ENCODE measurements at places on chromosomes 11 and 22.

DNA sequence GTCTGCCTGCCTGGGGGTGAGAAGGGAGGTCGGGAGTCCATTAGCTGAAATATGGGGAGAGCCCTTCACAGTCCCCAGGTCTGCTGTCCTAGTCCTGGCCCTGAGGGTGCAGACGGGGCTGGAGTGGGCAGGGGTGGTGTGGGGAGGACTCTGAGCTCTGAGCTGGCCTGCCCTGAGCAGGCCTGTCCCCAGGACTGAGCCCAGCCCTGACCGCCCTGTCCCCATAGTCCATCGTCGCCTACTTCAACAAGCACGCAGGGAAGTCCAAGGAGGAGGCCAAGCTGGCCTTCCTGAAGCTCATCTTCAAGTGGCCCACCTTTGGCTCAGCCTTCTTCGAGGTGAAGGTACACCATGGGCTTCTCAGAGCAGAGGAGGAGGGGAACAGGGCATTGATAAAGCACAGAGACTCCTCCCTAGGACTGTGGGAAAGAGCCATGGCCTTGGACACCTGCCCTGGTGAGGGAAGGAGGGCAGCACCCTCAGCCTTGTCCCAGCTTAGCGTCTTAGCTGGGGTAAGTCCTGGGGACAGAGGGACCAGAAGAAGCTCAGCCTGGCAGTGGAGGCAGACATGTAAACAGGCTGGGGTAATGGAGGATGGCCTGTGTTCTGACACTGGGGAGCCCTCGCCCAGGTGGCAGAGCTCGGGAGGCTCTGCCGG is 83.7 kb downstream of the MYO7A start:
- no peak for DNase-seq

- DNase-seq: no peak
Measured at GRCh38 chr22:17950651-17951214, 73.6 kb downstream of the MICAL3 start.

DNA sequence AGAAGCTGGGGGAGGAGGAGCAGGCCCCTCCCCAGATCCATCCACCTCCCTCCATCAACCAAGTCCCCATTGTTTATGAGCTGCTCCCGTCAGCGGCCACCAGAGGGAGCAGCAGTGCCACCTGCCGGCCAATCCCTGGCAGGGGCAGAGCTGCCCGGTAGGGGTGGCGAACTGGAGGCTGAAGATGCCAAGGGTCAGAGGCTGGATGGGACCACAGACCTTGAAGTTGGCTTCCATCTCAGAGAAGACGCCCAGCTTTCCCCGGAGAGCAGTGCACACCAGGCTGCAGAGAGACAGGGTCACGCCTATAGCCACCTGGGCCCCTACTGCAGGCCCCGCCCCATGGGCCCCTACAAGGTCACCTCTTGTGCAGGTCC is 3.6 kb downstream of the FIBP start:
- DNase-seq: peak; percentile 73

- peak; percentile 75 for DNase-seq
Measured at GRCh38 chr22:19855504-19856409, 1.1 kb upstream of the GNB1L start.

DNA sequence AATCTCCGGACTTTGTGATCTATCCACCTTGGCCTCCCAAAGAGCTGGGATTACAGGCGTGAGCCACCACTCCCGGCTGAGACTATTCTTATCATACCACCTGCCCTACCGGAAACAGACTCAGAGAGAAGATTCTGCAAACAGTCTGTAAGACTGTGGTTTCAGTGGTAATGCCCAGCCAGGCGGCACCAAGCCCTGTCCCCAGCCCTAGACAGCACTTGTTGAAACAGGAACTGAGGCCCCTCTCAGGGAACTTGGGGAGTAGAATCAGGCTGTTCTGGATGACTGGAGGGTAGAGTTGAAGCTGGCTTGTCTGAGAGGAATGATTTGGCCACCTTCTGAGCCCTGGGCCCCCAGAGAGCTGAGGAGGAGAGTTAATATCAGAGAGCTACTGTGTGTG is 1.3 kb upstream of the INSC start:
- no peak for DNase-seq

DNA sequence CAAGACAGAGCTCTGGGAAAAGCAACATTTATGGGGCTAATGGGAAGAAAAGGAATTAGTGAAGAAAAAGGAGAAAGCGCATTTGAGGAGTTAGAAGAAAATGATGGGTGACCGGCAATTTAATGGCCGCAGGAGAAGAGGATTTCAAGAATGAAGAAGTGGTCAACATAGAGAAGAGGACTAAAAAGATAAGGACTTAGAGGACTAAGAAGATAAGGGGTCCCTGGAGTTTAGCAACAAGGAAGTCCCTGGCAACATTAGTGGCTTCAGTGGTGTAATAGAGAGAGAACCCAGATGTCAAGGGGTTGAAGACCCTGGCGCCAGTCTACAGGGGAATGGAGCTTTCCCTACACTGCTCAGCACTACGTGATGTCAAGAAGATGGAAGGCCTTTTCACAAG is 32.3 kb downstream of the WEE1 start:
- DNase-seq: no peak

DNA sequence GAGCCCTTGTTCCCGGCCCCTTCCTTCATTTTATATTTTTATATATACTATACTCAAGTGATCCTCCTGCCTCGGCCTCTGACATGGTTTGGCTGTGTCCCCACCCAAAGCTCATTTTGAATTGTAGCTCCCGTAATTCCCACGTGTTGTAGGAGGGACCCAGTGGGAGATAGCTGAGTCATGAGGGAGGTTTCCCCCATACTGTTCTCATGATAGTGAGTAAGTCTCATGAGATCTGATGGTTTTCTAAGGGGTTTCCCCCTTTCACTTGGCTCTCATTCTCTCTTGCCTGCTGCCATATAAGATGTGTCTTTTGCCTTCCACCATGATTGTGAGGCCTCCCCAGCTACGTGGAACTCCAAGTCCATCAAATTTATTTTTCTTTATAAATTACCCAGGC is 7.2 kb upstream of the ZNF280A start:
- no peak for DNase-seq

- DNase-seq: no peak
Measured at GRCh38 chr11:12045914-12046635, 37.6 kb upstream of the DKK3 start.

GRCh38 chr11:7261578-7261977 is 9.9 kb downstream of the SYT9 start:
- no peak for DNase-seq

DNA sequence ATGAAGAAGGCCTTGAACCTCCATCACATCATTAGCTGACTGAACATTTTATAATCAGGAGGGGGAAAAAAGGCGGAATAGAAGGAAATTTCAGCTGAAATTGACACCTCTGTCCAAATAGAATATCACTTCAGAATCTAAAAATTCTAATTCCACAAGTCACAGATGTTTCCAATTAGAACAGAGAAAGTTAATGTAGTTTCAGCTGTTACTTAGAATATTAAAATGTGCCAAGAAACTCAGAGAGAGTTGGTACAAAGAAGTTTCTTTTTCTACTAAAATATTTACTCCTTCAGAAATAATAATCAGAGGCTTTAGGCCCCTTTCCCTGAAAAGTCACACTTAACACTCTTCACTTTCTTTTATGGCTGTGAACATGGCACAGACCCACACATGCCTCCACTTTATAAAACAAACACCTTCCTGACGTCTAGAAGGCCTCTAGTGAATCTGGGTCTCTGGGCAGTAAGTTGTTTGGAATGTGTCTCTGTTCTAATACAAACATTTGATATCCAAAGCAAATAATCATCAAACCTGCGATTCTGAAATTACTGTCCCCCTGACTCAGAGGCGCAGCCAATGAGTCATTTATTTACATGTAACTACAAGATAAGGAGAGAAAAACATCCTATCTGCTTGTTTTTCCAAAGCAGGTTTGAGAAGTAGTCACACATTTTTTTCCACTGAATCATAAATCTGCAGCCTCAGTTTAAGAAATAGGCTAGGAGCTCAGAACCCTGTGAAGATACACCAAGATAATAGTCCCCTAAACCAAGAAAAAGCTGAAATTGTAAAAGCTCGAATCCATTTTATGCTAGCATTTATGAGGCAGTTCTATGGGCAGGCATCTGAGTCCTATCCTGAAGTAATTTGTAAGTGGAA is 148.4 kb downstream of the ME3 start:
- DNase-seq: peak; percentile 43

DNA sequence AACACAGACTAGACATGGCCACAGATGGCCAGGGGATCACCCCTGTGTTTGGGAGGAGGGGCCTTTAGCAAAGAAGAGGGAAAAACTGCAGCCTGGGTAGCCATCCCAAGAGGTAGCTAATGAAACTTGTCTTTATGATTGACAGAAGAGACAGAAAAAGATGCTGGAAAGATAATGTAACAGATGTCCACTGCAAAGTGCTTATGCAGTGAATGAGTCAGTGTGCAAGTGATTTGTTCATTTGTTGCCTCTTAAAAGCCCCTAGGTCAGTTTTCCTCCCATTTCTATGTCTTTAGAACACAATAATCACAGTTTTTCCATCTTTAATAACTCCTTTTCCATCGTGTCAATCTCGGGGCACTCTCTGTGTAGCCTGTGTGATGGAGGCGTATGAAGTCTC is 57.2 kb downstream of the INSC start:
- no peak for DNase-seq

GRCh38 chr11:9840460-9841004 is 176.7 kb downstream of the SWAP70 start:
- DNase-seq: no peak

- DNase-seq: no peak
Measured at GRCh38 chr11:107785401-107785800, 73.2 kb downstream of the SLC35F2 start.

DNA sequence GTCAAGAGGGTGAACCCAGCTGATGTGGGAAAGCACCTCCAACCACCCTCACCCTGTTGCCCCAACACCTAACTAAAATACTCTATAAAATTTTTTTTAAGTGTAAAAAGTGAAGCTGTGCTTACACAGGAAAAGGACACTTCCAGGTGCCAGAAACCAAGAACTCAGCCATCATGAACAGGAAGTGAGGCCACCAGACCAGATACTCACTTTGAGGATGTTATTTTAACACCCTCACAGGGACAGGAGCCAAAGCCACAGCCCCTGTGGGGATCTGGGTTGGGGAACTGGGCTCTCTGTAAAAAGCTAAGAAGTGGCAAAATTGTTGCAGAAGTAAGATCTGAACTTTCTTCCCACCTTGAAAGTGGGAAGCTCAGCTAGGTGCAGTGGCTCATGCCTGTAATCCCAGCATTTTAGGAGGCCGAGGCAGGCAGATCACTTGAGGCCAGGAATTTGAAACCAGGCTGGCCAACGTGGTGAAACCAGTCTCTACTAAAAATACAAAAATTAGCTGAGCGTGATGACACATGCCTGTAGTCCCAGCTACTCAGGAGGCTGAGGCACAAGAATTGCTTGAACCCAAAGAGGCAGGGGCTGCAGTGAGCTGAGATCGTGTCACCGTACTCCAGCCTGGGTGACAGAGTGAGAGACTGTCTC is 3.8 kb downstream of the RSPH14 start:
- no peak for DNase-seq

- DNase-seq: peak; percentile 54
Measured at GRCh38 chr11:77472991-77473800, 698 bp downstream of the PAK1 start.

GRCh38 chr22:23325183-23325582 is 144.9 kb downstream of the BCR start:
- no peak for DNase-seq

DNA sequence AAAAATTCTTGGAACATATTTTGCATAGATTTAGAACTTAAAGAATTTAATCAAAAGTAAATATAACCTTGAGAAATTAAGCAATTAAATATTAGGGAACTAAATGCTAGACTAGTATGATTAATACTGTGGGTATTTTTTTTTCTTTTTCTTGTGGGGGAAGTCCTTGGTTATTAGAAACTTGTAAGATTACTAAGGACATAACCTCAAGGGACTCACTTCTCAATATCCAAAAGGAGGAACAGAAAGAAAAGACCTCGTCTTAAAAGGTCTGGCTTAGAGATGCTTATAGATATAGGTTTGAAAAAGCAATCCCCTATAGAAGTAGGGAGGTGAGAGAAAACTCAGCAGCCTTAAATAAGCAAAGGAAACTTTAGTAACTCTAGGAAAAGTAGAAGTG is 368.5 kb downstream of the INSC start:
- DNase-seq: no peak

- DNase-seq: no peak
Measured at GRCh38 chr11:131522851-131523250, 152.4 kb downstream of the NTM start.

GRCh38 chr11:119335655-119336543 is 1.6 kb downstream of the RNF26 start:
- DNase-seq: no peak

DNA sequence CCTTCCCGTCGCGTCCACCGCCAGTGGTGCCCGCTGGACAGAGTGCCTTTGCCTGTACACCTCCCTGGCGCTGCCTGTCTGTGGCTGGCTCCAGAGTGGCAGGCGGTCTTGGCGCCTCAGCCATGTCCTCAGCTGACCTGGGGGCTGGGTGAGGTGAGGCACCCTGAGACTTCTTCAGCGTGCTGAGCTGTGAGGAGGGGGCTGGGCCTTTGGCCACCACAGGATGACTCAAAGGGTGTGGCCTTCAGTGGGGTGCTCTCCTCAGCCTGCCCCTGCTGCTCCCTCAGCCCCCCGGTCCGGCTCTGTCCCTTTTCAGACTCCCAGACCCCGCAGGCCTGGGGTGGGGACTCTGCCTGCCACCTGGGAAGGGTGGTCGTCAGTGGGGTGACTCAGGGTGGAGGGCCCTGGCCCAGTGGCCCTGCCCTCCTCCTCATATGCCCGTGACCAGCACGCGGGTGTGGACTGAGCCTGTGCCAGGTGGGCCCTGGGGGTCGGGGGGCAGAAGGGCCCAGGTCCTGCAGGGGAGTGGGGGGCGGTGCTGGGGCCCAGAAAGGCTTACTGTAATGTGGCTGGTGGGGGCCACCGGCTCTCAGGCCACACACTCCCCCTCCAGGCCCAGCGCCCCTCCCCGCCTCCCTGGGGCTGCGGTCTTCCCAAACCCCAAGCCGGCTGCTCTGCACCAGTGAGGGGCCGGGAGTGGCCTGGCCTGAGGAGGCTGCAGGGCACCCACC is 15.9 kb downstream of the CRELD2 start:
- no peak for DNase-seq

- DNase-seq: no peak
Measured at GRCh38 chr11:113204280-113204679, 110.1 kb upstream of the TTC12 start.

DNA sequence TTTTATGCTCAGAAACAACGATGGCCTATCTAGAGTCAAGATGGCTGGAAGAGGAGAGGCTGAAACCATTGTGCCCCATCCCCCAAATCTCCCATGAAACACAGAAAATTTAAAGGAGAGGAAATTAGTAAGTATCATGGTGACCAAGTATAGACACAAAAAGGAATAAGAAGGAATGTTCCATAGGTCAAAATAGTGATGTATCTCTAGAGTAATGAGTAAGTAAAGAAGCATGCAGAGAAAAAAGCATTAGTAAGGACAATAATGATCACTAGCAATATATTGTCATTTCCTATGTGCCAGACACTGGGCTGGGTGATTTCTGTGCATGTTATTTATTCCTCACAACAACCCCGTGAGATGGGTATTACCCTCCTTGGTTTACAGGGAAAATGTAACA is 2.6 kb upstream of the SLC22A24 start:
- DNase-seq: no peak

DNA sequence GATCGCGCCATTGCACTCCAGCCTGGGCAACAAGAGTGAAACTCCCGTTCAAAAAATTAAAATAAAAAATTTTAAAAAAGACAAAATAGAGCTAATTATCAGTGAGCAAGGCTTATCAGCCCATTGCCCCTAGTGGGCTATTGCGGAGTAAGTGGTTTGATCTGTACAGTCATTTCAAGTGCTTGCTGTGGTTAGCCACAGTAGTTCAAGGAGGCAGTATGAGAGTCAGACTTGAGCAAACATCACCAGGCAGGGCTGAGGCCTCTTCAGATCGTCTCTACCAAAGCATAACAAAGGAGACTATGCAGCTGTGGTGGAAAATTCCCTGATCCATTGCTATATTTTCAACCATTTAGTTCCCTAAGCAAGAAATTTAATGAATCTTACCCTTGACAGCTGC is 4.3 kb upstream of the SBF2 start:
- DNase-seq: no peak
